ENCODE measurements at places on chromosomes 11 and 22. TPM values are rescaled to one million over a fixed set of nuclear protein-coding genes. Genes with fewer than 3 reads are reported as not detected.

Gene E2F8
- total RNA-seq: 5.9 TPM

Gene STX3
- total RNA-seq: 9.0 TPM

Gene SEC14L6
- total RNA-seq: 2.8 TPM

Gene ALDH3B1
- 9.0 TPM for total RNA-seq

Gene QSER1
- total RNA-seq: 23.9 TPM

Gene FAM180B
- total RNA-seq: not detected

Gene TREH
- total RNA-seq: not detected

Gene ZNF214
- 0.72 TPM for total RNA-seq

Gene MS4A6E
- total RNA-seq: not detected

DNA sequence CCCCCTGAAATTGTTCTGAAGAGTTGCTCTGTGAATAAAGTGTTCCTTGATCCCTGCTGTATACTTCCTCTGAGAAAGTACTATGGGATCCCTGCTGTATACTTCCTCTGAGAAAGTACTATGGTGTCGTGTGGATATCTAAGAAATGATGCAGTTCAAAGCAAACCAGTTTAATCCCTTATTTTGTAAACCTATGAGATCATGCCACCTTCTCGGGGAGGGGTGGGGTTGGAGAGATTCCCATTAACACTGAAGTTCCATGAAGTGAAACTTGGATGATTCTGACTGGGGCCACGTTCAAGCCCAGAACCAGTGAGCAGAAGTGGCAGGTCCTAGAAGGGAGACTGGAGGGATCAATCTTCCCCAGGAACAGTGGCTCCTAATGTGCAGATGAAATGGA is 13.0 kb upstream of the TP53AIP1 start:
- no peak overlapping the region for H3K27ac ChIP-seq
- H3K4me1 ChIP-seq: no peaks in the 10 kb centered on the region
- no peak overlapping the region for H3K4me3 ChIP-seq
- DNase-seq: no peak
- no peaks in the 10 kb centered on the region for H3K36me3 ChIP-seq

DNA sequence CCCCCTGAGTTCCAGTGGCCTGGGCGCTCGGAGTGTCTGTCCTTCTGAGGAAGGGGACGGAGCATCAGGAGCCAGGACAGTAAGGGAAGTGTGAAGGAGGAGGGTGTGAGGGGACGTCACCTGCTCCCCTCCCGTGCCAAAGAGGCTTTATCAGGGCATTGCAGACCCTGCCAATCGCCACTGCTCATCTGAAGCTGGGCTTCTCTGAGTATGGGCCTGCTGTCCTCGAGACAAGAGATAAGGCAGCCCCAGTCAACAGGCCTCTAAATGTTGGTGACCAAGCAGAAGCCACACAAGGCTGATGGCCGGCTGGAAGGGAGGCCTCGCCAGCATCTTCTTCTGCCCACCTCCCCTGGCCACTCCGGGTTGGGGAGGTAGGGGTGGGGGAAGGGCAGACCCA is 29.8 kb downstream of the LIF start:
- peaks cover 12% of the 10 kb centered on the region for H3K27me3 ChIP-seq
- no peak for DNase-seq
- H3K4me1 ChIP-seq: peaks cover 7% of the 10 kb centered on the region

- peak; percentile 46 for DNase-seq
- peaks cover 22% of the 10 kb centered on the region for H3K27me3 ChIP-seq
- no peak within 1 kb of the TSS for H3K27ac ChIP-seq
- peaks cover 6% of the 10 kb centered on the region for H3K4me1 ChIP-seq
- H3K36me3 ChIP-seq: no peaks in the 10 kb centered on the region
- peak within 1 kb of the TSS; percentile 66 for H3K4me3 ChIP-seq
These were observed at the start of gene RIC3 for GRCh38 chr11:8168485-8169257. RIC3 (minus strand) TSS chr11:8169025; CDS start chr11:8168989, 36 bp downstream.

DNA sequence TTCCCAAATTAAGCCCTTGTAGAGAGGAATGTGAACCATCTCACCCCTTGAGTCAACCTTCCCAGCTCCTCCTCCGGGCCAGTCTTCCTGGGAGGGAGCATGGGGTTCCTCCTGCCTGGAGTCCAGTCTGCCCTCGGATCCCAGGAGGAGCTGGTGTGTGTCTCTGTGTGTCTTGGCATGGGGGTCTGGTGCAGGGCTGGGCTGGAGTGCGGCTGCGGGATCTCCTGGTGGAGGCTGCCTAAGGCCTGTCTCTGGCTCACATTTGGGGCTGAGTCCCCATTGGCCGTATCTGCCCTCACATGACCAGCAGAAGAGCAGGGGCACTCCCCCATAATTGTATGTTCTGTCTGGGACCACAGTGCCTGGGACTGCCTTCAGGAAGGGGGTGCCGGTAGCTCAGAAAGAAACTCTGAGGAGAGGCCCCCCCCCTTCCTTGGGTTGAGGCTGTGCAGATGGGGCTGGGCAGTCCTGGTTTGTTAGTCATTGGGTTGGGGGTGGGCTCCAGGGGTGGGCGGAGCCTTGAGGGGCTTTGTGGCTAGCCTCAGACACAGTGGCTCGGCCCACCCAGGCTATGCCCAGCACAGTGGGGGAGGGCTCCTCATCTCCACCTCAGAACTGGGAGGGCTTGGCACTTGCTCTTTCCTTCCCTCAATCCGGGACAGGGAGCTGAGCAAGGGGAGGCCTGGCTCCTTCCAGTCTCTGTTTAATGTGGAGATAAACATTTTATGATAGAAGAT is 2.9 kb downstream of the C1QTNF5 start:
- H3K27me3 ChIP-seq: no peaks in the 10 kb centered on the region
- peaks cover 7% of the 10 kb centered on the region for H3K4me1 ChIP-seq
- H3K4me3 ChIP-seq: no peak overlapping the region
- no peaks in the 10 kb centered on the region for H3K36me3 ChIP-seq
- DNase-seq: no peak

GRCh38 chr22:32246166-32246565 is 9.0 kb downstream of the SLC5A4 start:
- H3K36me3 ChIP-seq: no peaks in the 10 kb centered on the region
- peaks cover 6% of the 10 kb centered on the region for H3K27me3 ChIP-seq
- H3K4me3 ChIP-seq: no peak overlapping the region
- H3K27ac ChIP-seq: no peak overlapping the region
- DNase-seq: no peak

GRCh38 chr11:78244080-78244479 is 55.4 kb downstream of the USP35 start:
- H3K4me3 ChIP-seq: no peak overlapping the region
- no peaks in the 10 kb centered on the region for H3K27me3 ChIP-seq
- DNase-seq: no peak
- H3K4me1 ChIP-seq: peaks cover 3% of the 10 kb centered on the region

GRCh38 chr11:64865286-64866172 is 12.9 kb downstream of the EHD1 start:
- DNase-seq: peak; percentile 54
- H3K27me3 ChIP-seq: no peaks in the 10 kb centered on the region
- peak overlapping the region; percentile 10 for H3K4me3 ChIP-seq
- peaks cover 4% of the 10 kb centered on the region for H3K36me3 ChIP-seq
- H3K4me1 ChIP-seq: peaks cover 86% of the 10 kb centered on the region

DNA sequence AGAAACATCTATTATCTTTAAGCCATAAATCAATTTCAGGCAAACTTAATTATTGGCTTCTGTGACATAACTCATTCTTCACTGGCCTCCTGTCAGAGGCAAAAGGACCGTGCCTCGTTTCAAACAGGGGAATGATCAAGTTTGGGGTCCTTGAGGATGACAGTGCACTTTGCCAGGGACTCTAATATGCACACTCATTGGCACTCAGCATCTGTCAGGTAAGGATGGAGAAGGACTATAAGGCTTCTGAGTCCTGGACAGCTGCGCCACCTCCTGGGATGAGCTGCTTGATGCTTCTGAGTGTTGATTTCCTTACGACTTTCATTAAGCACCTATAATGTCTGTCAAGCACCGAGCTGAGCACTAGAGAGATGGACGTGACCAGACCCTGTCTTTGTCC is 20.2 kb downstream of the BPIFC start:
- no peak overlapping the region for H3K4me3 ChIP-seq
- peaks cover 4% of the 10 kb centered on the region for H3K27me3 ChIP-seq
- no peak overlapping the region for H3K27ac ChIP-seq
- no peaks in the 10 kb centered on the region for H3K36me3 ChIP-seq

GRCh38 chr22:27725661-27726060 is 75.9 kb downstream of the MN1 start:
- no peaks in the 10 kb centered on the region for H3K36me3 ChIP-seq
- H3K4me1 ChIP-seq: no peaks in the 10 kb centered on the region
- no peaks in the 10 kb centered on the region for H3K27me3 ChIP-seq
- DNase-seq: no peak

- peaks cover 8% of the 10 kb centered on the region for H3K4me1 ChIP-seq
- no peak for DNase-seq
- H3K27ac ChIP-seq: no peak overlapping the region
- H3K36me3 ChIP-seq: no peaks in the 10 kb centered on the region
- H3K4me3 ChIP-seq: no peak overlapping the region
These were observed 24.6 kb upstream of the MYEOV start for GRCh38 chr11:69269388-69269787.

DNA sequence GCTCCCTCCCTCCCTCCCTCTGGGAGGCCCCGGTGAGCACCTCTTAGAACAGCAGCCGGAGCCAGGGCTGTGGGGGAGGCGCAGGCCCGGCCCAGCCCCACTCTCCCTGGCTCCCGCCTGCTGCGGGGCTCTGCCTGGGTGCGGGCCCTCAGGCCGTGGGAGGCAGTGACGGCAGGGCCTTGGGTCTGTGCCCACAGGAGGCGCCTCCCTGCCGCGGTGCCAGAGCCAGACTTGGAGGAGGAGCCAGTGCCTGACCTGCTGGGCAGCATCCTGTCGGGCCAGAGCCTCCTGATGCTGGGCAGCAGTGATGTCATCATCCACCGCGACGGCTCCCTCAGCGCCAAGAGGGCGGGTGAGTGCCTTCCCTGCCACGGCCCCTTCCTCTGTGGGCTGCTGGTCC is 9.5 kb downstream of the IRF7 start:
- DNase-seq: peak; percentile 77
- no peaks in the 10 kb centered on the region for H3K27me3 ChIP-seq
- peaks cover 13% of the 10 kb centered on the region for H3K4me1 ChIP-seq
- no peak overlapping the region for H3K4me3 ChIP-seq

DNA sequence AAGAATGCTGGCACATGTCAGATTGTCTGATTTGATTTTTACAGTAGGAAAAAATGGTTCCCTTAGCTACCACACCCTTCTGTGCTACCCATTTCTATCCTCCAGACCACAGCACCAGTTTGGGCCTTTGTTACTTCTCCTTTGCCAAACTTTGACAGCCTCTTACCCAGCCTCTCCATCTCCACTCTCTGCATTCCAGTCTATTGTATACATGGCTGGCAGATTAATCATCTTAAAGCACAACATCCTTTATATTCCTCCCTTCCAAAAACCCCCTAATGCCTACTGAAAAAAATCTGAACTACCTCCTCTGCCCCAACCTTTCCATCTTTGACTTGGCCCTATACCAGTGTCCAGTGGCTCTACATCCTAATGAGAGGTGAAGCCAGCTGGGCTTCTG is 10.8 kb upstream of the PANX1 start:
- no peak overlapping the region for H3K4me3 ChIP-seq
- no peak for DNase-seq
- H3K36me3 ChIP-seq: no peaks in the 10 kb centered on the region
- peaks cover 4% of the 10 kb centered on the region for H3K4me1 ChIP-seq
- H3K27me3 ChIP-seq: no peaks in the 10 kb centered on the region

- H3K27me3 ChIP-seq: no peaks in the 10 kb centered on the region
- H3K4me3 ChIP-seq: no peak overlapping the region
- no peaks in the 10 kb centered on the region for H3K4me1 ChIP-seq
- no peaks in the 10 kb centered on the region for H3K36me3 ChIP-seq
These were observed 569.6 kb upstream of the LARGE1 start for GRCh38 chr22:34489861-34490260.

- H3K27me3 ChIP-seq: peaks cover 55% of the 10 kb centered on the region
- H3K36me3 ChIP-seq: no peaks in the 10 kb centered on the region
- H3K27ac ChIP-seq: no peak overlapping the region
- H3K4me1 ChIP-seq: peaks cover 58% of the 10 kb centered on the region
- no peak for DNase-seq
- H3K4me3 ChIP-seq: no peak overlapping the region
These were observed 886 bp downstream of the SHISA8 start for GRCh38 chr22:41913842-41914534.

DNA sequence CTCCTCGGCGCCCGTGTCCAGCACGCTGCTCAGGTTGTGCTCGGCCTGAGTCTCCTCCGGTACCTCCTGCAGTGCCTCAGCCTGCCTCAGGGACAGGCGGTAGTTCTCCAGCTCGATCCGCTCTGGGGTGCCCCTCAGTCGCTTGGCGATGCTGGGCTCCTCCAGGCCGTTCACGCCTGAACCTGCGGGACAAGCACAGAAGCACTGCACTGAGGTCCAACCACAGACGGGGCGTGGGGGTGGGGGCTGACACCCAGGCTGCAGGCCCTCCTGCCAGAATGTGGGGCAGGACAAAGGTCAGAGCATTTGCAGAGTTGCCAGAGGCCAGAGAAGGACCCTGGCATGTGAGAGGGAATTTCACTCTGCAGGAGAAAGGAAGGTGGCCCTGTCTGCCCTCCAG is 67.6 kb upstream of the BID start:
- H3K4me3 ChIP-seq: no peak overlapping the region
- no peaks in the 10 kb centered on the region for H3K27me3 ChIP-seq
- peak overlapping the region; percentile 21 for H3K27ac ChIP-seq
- DNase-seq: no peak
- H3K4me1 ChIP-seq: peaks cover 15% of the 10 kb centered on the region

DNA sequence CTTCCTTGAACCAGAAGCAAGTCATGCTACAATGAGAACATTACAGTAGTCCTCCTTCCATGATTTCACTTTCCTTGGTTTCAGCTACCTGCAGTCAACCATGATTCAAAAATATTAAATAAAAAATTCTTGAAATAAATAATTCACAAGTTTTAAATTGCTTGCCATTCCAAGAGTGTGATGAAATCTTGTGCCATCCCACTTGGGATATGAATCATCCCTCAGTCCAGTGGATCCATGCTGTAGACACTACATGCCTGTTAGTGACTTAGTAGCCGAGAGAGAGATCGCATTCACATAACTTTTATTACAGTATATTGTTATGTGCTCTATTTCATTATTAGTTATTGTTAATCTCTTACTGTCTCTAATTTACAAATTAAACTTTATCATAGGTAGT is 6.0 kb downstream of the HOATZ start:
- no peak overlapping the region for H3K4me3 ChIP-seq
- H3K27ac ChIP-seq: no peak overlapping the region
- H3K4me1 ChIP-seq: no peaks in the 10 kb centered on the region
- no peaks in the 10 kb centered on the region for H3K36me3 ChIP-seq

- H3K4me1 ChIP-seq: peaks cover 28% of the 10 kb centered on the region
- no peaks in the 10 kb centered on the region for H3K27me3 ChIP-seq
- peak overlapping the region; percentile 8 for H3K4me3 ChIP-seq
- no peak for DNase-seq
- peak overlapping the region; percentile 73 for H3K27ac ChIP-seq
These were observed 67.1 kb upstream of the GRAMD1B start for GRCh38 chr11:123362941-123363340.

DNA sequence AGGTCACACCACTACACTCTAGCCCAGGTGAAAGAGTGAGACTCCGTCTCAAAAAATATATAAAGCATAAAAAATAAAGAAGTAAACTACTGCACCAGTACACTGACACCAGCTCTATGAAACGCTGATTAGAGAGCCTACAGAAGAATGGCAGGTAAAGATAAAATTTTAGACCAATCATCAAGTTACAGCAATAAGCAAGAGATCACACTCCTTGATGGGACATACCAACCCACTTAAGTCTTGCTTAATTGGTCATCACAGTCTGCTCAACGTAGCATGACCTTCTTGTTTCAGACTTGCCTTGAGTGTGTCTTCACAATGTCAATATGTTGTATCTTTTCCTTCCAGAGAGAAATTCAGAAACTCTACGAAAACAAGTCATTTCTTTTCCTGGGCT is 12.5 kb downstream of the SRPRA start:
- H3K36me3 ChIP-seq: peaks cover 90% of the 10 kb centered on the region
- H3K4me3 ChIP-seq: no peak overlapping the region
- H3K27ac ChIP-seq: no peak overlapping the region
- H3K27me3 ChIP-seq: no peaks in the 10 kb centered on the region
